Chondrocyte (in vitro differentiated cells): ENCODE measurements at places on chromosomes 2 and 18. TPM values are rescaled to one million over a fixed set of nuclear protein-coding genes. Genes with fewer than 3 reads are reported as not detected.

GRCh38 chr2:96146153-96146880, 1.1 kb upstream of the DUSP2 start:
- no peak overlapping the region for H3K4me3 ChIP-seq
- no peaks in the 10 kb centered on the region for H3K36me3 ChIP-seq
- H3K4me1 ChIP-seq = peaks cover 12% of the 10 kb centered on the region
- peaks cover 2% of the 10 kb centered on the region for H3K27me3 ChIP-seq

DNA sequence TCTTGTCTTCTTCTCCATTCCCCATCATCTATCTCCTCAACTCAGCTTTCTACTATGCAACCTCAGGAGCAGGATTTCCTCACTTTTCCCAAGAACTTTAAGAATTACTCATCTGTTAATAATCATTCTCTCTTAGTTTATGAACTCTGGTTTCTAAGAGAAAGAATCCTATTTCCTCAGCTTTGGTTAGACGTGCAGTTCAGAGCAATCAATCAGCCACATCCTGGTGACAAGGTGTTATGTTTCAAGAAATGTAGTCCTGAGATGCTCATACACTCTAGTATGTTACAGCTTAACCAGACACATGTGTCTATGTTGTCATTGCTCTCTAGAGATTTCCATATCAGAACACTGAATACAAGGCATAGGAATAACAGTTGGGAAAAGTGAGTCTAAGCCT, 277.9 kb downstream of the MBD2 start:
- no peaks in the 10 kb centered on the region for H3K27me3 ChIP-seq
- no peaks in the 10 kb centered on the region for H3K36me3 ChIP-seq
- H3K4me3 ChIP-seq = no peak overlapping the region
- peak overlapping the region; percentile 49 for H3K27ac ChIP-seq
- no peak for DNase-seq
- no peaks in the 10 kb centered on the region for H3K4me1 ChIP-seq

GRCh38 chr2:3192920-3193319, 184.7 kb downstream of the EIPR1 start:
- H3K27me3 ChIP-seq = no peaks in the 10 kb centered on the region
- peaks cover 8% of the 10 kb centered on the region for H3K36me3 ChIP-seq
- no peaks in the 10 kb centered on the region for H3K4me1 ChIP-seq
- DNase-seq = no peak

ASB18 gene
- total RNA-seq = not detected in 3 replicates

DCDC2C gene
- not detected in 3 replicates for total RNA-seq
